ENCODE measurements at places on chromosomes 2 and 18.

- DNase-seq, result no peak
Observed at GRCh38 chr18:46220116-46220515, 115.9 kb downstream of the HAUS1 start.

DNA sequence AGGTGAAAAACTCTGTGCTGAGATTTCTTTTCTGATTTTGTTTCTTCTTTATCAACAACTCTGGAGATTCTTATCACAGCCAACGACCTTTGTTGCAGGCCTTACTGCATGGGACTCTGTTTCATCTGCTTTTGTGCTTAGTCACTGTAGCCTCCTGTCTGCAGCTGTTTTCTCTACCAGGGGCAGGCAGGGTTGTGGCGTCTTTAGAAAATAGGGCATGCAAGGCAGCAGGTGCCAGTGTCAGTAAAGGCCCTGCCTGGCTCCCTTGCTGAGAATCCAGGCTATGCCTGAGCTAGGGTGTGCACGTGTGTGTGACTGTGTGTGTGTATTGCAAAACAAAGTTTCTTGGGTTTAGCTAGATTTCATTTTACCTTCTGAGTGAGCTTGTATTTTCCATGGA, 14.6 kb upstream of the SLC9A2 start:
- no peak for DNase-seq

DNA sequence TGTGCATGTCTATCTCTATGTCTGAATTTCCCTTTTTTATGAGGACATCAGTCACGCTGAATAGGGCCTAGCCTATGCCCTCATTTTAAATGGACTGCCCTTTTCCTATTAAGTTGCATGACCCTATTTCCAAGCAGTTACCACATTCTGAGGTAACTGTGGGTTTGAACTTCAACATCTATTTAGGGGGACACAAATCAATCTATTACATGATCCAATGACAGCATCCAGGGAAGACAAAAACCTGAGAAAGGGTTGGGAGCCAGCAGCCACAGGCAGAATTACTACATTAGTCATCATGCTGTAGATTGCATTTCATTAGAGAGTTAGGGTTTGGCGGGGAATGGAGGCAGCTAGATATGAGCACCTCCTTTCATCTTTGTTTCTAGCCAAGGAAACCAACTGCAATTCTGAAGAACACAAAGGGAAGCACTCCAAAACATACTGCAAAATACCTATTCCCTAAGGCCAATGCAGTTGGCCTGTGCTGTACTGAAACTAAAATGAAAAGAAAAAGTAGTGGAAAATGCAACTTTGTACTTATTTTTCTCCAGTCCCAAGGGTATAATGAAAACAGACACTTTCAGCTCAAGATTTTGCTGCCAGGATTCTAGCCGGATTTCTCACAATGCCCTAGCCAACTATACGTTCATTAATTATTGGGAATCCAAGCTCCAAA, 40.4 kb upstream of the C1D start:
- DNase-seq, result no peak

DNA sequence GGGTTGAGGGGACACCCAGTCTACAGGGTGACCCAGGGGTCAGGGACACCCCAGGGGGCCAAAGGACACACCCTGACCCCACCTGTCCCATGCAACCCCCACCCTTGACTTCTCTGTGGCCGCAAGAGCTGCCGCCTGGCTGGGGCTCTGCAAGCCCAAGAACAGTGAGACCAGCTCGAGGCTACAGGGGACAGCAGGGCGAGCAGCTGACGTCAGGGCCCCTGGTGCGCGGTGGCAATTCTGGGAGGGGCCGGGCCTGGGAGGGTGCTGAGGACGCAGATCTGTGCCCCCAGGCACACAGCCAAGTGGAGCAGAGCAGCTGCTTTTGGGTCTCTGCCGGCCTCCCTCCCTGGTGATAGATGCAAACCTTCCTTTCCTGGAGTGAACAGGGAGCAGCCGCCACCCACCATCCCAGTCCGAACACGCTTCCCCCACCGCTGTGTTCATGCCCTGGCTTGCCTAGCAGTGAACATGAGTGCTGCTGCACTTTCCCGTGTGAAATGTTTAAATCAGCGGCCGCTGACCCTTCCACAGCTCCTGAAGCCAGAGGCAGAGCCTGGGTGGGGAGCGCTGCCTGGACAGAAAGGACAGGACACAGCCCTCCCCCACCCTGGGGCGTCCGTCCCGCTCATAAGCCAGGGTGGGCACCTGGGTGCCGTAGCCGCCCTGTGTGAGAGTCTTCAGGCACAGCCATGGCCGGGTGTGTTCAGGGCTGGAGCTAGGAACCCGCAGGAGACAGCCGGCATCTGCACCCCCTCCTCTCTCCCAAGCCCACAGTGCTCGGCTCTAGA, 46.9 kb downstream of the SLC66A2 start:
- DNase-seq, result peak; percentile 44

DNA sequence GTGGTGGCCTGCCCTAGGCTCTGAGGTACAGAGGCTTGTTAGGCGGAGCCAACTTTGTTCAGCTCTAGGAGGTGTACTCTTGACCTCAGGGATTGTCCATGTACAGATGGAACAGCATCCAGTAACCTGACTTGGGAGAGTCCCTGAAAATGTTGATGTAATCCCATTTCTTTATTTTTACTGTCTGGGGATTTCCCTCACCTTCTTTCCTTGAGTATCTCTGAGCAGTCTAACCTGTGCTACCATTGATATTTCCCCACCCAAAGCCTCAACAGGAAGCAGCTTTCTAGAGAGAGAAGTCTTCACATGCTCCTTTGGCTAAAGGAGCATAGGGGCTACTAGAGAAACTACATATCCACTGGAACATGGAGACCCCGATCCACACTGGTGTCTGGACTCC, 10.4 kb downstream of the IL36A start:
- DNase-seq, result no peak

GRCh38 chr2:10005461-10006235, 37.7 kb upstream of the KLF11 start:
- DNase-seq, result no peak

DNA sequence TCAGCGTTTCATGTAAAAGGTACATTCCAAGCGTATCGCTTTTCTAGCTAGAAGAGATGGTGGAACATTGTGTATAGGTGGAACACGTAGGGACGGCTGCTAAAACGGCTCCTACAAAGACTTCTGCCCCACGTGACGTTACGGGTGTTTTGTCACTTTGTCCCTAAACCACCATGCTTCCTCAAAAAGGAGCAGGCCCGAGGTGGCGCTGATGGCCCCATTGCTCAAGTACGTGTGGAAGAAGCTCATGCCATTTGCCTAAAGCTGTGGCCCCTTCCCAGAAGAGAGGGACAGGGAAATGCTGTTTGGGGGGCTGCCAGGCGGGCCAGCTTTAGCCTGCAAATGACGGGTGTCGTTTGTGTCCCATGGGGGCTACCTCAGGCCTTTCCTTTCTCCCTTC, 72.7 kb downstream of the TMEM247 start:
- no peak for DNase-seq

GRCh38 chr2:134432435-134432883, 178.6 kb downstream of the MGAT5 start:
- DNase-seq, result no peak

GRCh38 chr2:195663007-195663406, 6.0 kb downstream of the SLC39A10 start:
- DNase-seq, result no peak

GRCh38 chr2:75288760-75289159, 89.4 kb upstream of the TACR1 start:
- DNase-seq, result no peak

All from epithelial cell of prostate (primary cell).